Kidney (tissue), 22 donors: ENCODE measurements at places on chromosomes 1 and 21. TPM values are rescaled to one million over a fixed set of nuclear protein-coding genes. Genes with fewer than 3 reads are reported as not detected.

DNA sequence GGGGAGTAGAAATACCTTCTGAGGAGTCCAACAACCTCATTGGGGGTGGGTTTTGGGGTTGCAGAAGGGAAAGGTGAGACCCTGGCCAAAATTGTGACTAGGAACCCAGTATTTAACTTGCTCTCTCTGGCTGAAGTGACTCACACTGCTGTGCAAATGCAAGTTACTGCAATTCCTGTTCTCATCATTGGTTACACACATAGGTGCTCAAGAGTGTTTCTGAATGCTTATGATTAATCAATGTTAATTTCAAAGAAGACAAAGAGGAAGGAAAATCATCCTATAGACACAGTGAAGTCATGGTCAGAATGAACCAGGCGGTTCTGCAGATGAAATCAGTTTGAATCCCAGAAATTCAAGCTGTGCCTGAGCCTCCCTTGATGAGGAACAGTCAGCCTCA lies 3.1 kb downstream of the ASCL5 start:
- H3K4me1 ChIP-seq = no peaks in the 10 kb centered on the region
- H3K4me3 ChIP-seq = no peak overlapping the region
- H3K27me3 ChIP-seq = no peaks in the 10 kb centered on the region
- no peak for DNase-seq

GRCh38 chr1:241611063-241611462 lies 29.1 kb downstream of the CHML start:
- H3K4me1 ChIP-seq = peaks cover 5% of the 10 kb centered on the region
- no peaks in the 10 kb centered on the region for H3K36me3 ChIP-seq
- no peak for DNase-seq
- H3K27me3 ChIP-seq = no peaks in the 10 kb centered on the region
- H3K4me3 ChIP-seq = no peak overlapping the region
- no peak overlapping the region for H3K27ac ChIP-seq

GRCh38 chr1:151773702-151774101 lies 10.4 kb upstream of the MRPL9 start:
- H3K27me3 ChIP-seq = no peaks in the 10 kb centered on the region
- no peak for DNase-seq
- no peaks in the 10 kb centered on the region for H3K4me1 ChIP-seq
- H3K27ac ChIP-seq = peak overlapping the region; percentile 23
- H3K4me3 ChIP-seq = no peak overlapping the region

Gene USH2A
- 0.06 TPM for total RNA-seq
